ENCODE measurements at places on chromosomes 7 and 10. TPM values are rescaled to one million over a fixed set of nuclear protein-coding genes. Genes with fewer than 3 reads are reported as not detected.

GRCh38 chr7:142608630-142609428, 140.4 kb upstream of the PRSS1 start:
- DNase-seq: no peak

Gene IDI2
- not detected for total RNA-seq

Gene TNPO3
- total RNA-seq: 66.4 TPM

DNA sequence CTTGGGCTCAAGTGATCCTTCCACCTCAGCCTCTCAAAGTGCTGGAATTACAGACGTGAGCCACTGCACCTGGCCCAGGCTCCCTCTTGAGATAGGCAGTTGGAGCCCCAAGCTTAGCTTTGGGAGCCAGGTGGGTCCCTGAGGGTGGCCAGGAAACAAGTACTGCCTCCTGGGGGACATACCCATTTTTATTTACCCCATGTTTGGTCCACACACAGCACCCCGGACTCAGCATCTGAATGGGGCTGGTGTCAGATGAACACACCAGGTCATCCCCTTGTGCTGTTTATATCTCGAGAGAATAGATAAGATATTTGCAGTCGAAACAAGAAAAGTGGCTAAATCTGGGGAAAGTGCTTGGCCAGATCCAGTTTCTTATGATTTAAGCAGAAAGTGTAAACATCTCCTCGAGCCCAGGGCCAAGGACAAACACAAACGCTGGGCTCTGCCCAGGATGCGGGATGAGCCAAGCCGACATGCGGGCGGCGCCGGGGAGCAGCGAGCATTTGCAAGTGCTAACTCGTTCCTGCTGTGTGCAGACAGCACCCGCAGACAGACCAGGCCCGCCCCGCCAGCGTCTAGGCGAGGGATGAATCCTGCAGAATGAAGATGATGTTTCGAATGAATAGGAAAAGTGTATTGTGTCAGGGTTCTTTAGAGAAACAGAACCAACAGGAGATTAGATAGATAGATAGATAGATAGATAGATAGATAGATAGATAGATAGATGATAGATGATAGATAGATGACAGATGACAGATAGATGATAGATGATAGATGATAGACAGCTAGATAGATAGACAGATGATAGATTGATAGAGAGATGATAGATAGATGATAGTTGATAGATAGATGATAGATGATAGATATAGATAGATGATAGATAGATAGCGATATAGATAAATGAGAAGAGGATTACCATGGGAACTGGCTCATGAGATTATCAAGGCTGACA, 44.4 kb upstream of the OCM2 start:
- DNase-seq: no peak

GRCh38 chr10:14549496-14549895, 218.8 kb upstream of the FRMD4A start:
- no peak for DNase-seq

Gene TAX1BP1
- total RNA-seq: 87.9 TPM

DNA sequence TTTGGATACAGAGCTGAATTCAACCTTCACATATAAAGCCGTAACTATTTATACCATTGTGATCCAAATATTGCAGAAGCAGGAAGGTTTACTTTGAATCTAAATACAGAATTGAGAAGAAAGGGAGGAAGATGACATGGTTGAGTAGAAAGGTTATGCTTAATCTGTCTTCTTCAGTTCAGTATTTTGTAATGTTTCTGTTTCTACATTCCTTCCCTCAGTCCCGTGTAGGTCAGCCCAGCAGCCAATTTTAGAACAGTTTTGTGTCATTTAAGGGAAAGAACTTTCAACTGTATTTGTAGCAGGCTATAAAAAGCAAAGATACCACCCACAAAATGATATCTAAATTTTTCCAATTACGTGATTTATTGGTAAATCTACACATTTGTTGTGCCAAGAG, 97.4 kb downstream of the CPED1 start:
- no peak for DNase-seq

Gene CYP26C1
- not detected for total RNA-seq

GRCh38 chr10:52220947-52221346, 93.1 kb upstream of the DKK1 start:
- DNase-seq: no peak

Gene SFTPA1
- total RNA-seq: not detected

GRCh38 chr10:71708301-71708703, 11.3 kb downstream of the C10orf105 start:
- peak; percentile 81 for DNase-seq

Gene CHAT
- total RNA-seq: not detected

DNA sequence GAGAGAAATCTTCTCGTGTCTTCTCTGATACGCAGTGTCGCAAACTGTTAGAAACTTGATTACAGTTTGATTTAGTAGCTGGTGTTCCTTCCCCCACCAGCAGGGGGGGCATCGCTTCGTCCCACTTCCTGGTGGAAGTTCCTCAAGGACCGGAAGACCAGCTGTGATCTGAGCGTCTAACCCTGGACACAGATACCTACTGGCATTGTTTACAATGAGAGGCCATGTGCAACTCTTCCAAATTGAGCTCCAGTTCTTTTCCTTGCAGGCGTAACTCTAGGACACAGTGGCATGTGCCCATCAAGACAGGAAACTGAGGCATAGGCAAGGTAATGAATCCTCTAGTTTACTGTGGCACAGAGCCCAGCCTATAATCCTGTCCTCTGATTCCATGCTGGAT, 219.0 kb downstream of the CCDC3 start:
- peak; percentile 62 for DNase-seq

- DNase-seq: no peak
Observed at GRCh38 chr10:62842983-62843382, 26.8 kb upstream of the EGR2 start.

- no peak for DNase-seq
Observed at GRCh38 chr7:28565980-28566379, 153.7 kb downstream of the CREB5 start.

DNA sequence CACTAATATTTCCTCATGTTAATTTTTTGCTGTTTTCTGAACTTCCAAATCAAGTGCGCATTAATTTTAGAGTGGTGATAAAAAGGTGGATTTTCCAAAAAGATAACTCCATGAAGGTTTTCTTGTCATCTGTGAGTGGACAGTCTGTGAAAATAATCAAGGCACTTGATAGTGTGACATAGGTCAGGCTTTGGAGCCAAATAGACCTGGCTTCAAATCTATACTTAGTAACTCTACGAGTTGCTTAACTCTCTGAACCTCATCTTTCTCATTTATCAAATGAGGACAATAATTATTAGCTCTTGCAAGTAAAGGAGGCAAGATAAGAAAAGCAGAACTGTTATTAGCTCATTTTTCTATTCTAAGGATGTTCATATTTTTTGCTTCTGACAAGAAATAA, 24.7 kb upstream of the MET start:
- no peak for DNase-seq

- DNase-seq: no peak
Observed at GRCh38 chr7:111018447-111018846, 72.5 kb upstream of the LRRN3 start.

- peak; percentile 42 for DNase-seq
Observed at GRCh38 chr10:73095481-73096021, 1.1 kb downstream of the P4HA1 start.

DNA sequence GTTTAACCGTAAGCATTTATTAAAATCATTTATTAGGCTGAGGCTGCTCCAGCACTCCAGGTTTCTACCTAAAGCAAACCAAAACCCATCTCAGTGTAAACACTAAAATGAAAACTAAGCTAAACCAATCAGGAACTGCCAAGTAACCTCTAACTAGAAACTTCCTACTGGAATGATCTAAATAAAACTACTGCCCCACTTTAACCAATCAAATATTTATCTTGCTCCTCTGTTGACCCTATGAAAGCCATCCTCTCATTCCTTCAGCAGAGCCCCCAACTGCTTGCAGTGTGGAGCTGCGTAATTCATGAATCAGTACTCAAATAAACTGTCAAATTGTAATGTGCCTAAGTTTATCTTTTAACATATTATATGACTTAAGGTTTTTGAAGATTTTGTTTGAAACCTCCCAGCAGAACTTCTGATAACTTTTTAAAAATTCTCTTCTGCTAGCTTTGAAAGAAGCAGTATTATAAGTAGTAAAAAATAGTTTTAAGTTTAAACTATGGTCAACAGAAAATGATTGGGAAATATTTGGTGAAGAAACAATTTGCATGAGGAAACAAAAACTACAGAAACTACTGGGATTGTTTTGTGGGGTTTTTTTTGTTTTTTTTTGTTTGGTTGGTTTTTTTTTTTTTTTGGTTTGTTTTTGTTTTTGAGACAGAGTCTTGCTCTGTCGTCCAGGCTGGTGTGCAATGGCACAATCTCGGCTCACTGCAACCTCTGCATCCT, 47.4 kb downstream of the GPR37 start:
- DNase-seq: no peak

Gene RGR
- total RNA-seq: not detected

Gene TCF7L2
- total RNA-seq: 2.1 TPM

Gene STEAP1
- total RNA-seq: 2.6 TPM

- DNase-seq: no peak
Observed at GRCh38 chr10:86952106-86952505, 5.3 kb downstream of the MMRN2 start.

Gene GFRA1
- total RNA-seq: not detected

Gene PPP3CB
- 34.9 TPM for total RNA-seq

Gene NEURL1
- total RNA-seq: 1.3 TPM

GRCh38 chr7:136247211-136247610, 270.1 kb upstream of the MTPN start:
- DNase-seq: no peak
